ENCODE measurements at places on chromosomes 6 and 20.

DNA sequence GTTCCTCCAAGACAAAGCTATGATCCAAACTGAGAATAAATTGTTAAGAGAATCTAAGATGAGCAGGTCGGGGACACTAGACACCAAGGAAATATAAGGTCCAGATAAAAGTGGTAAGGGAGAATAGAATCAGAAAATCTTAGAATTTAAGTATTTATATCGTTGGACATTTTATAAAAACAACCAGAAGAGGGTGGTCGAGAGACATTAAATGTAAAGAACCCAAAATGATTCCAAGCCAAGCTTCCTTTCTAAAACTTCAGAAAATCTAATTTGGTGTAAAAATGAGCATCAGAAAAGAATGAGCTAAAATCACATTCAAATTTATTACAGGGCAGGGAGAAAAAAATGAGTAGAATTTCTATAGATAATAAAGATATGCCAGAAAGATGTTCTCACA is 97.8 kb upstream of the OGFRL1 start:
- peak; percentile 85 for DNase-seq

DNA sequence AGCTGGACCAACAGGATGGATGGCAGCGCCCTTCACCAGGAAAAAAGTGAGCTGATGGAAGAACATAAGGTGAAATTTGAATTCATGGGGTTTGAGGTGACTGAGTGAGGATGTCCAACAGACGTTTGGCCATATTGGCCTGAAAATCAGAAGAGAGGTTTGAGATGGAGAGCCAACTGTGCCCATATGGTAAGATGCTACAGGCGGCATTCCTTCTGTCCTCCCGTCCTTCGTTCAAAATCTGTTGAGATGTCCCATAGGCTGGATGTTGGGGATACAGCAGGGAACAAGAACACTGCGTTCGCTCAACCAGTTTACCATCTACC is 468 bp upstream of the CMTR1 start:
- no peak for DNase-seq

DNA sequence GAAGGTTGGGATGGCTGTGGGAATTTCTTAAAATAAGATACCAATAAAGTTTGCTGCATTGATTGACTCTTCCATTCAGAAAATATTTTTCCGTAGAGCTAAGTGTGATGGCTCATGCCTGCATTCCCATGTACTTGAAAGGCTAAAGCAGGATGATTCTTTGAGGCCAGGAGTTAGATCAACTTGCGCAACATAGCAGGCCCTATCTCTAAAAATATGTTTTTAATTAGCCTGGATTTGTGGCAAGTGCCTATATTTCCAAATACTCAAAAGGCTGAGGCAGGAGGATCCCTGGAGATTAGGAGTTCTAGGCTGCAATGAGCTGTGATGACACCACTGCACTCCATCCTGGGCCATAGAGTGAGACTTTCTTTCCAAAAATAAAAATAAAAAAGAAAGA is 431.2 kb upstream of the PTCHD4 start:
- peak; percentile 71 for DNase-seq

GRCh38 chr6:17836293-17836692 is 129.6 kb upstream of the NUP153 start:
- no peak for DNase-seq

DNA sequence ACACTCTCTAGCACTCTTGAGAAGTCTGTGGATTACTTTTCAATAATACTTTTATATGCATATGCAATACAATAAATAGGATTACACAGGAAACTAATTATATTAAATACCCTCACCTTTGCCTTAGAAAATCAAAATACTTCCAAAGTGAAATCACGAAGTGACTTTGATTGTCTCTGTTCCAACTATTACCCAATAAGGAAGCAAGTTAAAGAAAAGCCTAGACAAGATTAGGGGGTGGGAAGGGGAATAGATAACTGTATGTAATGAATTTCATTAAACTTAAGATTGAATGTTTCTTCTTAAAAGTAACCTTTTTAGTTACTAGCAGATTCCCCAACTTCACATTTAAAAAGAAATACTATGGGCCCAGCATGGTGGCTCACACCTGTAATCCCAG is 66.6 kb upstream of the SOX4 start:
- no peak for DNase-seq

DNA sequence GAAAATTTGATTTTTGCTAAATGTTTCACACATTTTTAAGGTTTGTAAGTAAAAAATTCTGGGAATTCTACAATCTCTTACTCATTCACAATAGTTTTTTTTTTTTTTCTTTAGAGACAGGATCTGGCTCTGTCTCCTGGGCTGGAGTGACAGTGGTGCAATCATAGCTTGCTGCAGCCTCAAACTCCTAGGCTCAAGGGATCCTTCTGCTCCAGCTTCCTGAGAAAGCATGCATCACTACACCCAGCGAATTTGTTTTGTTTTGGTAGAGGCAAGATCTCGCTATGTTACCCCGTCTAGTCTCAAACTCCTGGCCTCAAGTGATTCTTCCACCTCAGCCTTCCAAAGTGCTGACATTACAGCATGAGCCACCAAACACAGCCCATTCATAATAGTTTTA is 232.8 kb downstream of the GJA1 start:
- DNase-seq, result peak; percentile 48

DNA sequence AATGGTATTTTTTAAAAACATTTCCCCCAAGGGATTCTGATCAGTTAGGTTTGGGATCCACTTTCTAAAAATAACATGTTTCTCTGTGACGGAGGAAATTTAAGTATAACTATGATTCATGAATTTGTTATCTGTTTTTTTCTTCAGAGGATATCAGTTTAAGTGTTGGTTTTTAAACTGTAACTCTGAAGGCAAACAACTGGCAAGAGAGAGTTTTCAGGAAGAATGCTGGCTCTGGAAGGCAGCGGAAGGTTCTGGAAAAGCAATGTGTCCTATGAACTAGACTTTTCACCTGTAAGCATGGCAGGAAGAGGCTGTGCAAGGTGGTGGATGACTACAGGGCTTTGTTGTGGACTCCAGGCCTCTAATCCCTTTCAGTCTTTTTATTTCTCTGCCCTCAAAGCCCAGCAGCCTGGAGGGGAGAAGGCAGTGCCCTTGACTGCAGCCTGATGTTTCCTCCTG is 153.1 kb downstream of the GMPR start:
- DNase-seq, result peak; percentile 59

- peak; percentile 92 for DNase-seq
These were observed 21.4 kb upstream of the AKIRIN2 start for GRCh38 chr6:87723170-87724078.

GRCh38 chr6:88705601-88706000 is 257.8 kb downstream of the RNGTT start:
- no peak for DNase-seq

DNA sequence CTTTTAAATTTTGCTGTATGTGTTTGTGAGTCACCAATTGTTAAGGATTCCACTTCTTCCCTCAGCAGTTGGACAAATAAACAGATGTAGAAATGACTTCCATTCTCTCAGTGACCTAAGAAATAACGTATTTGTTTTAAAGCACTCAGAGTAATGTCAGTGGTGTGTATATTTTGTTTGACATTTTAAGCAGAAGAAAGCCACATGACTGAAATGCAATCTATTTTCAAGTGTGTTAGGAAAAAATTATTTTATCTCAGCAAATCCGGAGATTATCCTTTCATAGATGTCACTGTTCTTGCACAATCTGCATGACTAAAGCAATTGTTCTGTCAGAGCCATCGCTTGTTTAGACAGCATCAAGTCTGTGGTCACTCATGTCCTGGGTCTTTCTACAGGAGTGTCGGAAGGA is 77.1 kb downstream of the JAG1 start:
- peak; percentile 90 for DNase-seq

DNA sequence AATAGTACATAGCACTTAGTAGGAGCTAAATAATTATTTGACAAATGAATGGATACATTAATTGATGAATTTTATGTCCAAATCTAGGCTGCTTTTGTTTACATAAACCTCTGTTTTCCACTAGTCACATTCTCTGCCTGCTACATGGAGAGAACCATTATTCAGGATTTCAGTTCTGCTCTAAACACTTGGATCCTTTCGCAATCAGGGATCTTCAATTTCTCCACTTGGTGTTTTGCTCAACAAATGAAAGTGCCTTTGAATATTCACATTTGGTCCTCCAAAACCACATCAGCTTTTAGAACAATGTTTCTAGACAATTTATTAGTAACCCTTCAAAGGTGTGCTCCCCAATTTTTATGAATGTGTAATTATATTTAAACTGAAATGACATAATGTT is 30.6 kb upstream of the HLA-DQB1 start:
- DNase-seq, result no peak

DNA sequence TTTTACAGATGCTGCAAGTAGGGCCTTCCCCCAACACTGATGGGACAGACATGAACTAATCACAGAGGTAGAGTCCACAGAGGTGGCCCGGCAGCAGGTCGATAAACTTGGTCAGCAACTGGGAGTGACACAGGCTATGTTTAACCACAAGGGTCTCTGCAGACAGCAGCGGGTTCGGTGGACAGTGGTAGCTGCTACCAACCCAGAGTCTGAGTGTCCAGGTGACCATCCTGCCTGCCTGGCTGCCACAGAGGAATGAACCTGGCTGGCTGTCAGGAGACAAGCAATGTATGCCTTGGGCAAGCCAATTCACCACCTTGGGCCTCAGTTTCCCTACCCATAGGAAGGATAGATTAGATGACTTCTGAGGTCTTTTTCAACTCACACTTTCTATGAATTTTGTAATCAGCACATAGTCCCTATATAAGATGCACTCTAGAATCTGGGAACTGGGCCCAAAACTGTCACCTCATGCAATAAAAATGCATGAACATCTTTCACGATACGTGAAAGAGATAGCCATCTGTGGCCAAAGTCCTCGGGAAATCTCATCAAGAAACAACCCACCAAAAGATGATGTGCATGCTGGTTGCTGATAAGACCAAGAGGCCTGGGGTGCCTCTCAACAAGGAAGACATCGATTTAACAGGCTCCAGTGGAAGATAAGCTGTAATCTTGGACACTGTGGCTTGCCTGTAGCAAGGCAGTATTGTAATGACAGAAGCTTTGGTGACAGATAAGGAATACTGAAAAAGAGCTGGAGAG is 30.5 kb downstream of the MDGA1 start:
- DNase-seq, result peak; percentile 58

DNA sequence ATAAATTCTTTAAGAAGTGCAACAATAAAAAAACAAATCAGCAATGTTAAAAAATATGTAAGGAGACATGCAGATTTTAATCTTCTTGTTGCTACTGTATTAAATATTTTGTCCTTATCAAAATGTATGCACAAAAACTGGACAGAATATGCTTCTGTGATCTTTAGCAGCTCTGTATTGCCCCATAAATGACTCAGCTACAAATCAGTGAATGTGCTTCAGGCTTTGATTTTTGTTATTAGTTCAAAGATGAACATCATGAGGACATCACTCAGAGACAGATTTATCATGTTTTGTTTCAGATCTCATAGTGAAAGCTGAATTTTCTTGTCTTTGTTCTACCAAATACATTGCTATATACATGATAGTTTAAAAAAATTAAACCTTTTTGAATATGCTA is 312.4 kb downstream of the GRIK2 start:
- peak; percentile 52 for DNase-seq

GRCh38 chr6:16721977-16722376 is 39.3 kb downstream of the ATXN1 start:
- DNase-seq, result no peak

DNA sequence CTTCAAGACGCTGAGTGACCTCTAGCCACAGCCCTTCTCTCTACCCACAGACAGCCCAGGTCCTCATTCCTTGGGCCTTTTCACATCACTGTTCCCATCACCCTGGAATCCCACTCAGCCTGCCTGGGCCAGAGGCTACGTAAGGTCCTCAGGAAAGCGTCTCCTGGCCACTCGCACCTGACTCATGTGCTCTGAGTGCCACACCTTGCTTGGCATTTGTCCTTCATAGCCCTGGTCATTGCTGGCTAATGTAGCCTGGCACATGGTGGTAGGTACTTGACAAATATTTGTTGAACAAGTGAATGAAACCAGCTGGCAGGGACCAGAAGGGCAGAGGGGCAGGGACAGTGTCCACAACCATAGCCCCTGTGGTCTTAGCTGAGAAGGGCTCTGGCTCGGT is 50.6 kb upstream of the FANCE start:
- no peak for DNase-seq

DNA sequence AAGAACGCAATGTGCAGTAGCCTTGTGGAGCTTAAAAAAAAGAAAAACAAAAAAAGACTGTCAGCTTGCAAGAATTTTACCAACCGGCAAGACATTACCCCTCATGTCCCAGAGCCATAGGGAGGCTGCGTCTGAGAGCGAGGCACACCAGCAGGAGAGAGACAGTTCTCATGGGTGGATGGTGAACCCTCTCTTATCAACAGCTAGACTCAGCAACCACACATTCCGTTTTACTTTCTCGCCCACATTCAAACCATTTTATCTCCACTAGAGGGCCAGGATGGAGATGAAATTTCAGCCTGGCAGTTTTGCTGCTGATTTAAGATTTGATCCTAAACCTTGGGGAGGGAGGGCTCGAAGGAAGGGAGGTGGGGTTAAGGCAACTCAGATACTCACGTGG is 247.0 kb downstream of the ATXN1 start:
- peak; percentile 67 for DNase-seq

DNA sequence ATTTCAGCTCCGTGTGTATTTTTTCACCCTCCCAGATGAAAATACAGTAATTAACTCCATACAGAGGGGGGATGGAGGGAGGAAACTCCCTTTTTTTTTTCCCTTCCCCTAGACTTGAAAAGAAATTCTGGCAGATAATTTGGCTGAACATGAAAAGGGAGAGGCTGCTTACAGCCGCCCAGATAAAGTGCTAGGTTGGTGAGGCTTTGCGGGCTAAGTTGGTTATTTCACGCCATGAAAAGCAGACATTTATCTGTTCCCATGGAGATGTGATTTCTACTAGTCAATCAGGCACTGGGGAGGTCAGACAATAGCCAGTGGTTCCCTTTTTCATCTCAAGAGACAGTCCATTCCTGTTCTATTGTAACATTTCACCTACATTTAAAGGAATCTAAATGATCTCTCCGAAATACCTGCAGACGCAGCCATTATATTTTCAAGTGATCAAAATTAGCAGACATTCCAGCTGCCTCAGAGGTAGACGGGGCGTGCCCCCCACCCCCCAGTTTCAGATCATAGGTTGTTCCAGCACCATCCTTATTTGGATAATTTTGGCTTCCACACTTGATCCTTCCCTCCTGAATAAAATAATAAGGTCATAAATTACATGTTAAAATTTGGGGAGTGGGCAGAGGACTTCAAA is 143.9 kb upstream of the ZNF217 start:
- DNase-seq, result peak; percentile 62

- peak; percentile 77 for DNase-seq
These were observed 120.7 kb upstream of the ZFP64 start for GRCh38 chr20:52312132-52312729.

GRCh38 chr6:16832043-16832567 is 70.8 kb upstream of the ATXN1 start:
- no peak for DNase-seq

GRCh38 chr6:44029444-44030185 is 97.6 kb downstream of the MRPL14 start:
- peak; percentile 88 for DNase-seq

All from adipocyte (in vitro differentiated cells).